ENCODE measurements at places on chromosomes 6 and 20.

GRCh38 chr20:54083459-54083858 lies 13.1 kb upstream of the BCAS1 start:
- no peak for DNase-seq

- no peak for DNase-seq
Measured at GRCh38 chr6:84449220-84449619, 221.8 kb upstream of the CEP162 start.

- DNase-seq: no peak
Measured at GRCh38 chr6:98871057-98871456, 36.7 kb downstream of the POU3F2 start.

DNA sequence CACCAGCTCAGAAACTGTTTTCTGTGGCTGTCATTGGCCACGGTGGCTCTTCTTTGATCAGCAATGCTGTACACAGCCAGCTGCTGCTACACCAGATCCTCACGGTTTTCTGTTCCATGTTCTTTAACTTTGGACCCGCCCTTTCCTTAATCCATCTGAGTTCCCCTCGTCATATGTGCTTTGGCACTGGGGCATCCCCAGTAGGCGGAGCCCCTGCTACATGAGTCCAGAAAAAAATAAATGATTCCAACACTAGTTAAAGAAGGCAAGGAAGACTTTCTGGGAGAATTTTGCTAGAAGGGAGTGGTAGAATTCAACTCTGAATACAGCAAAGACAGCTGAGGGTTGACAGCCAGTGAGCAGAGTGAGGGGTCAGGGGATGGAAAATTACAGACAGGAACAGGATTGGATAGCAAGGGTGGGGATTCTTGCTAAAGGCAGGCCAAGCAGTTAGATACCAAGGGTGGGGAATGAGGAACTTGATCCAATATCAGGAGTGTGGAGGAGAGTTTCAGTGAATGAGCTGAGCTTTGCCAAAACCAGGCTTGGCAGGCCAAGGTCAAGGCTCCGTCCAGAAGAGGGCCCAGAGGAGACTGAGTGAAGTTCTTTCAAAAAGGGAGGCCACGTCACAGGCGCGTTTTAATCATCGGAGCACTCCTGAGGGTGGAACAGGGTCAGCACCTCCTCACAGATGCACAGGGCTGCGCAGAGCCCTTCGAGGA lies 391.8 kb downstream of the CDH4 start:
- no peak for DNase-seq

GRCh38 chr6:140281236-140281635 lies 906.8 kb upstream of the CITED2 start:
- no peak for DNase-seq

GRCh38 chr20:44496976-44497375 lies 21.3 kb downstream of the TTPAL start:
- DNase-seq: no peak

- no peak for DNase-seq
Measured at GRCh38 chr20:42894483-42894882, 295.2 kb downstream of the PTPRT start.

- DNase-seq: no peak
Measured at GRCh38 chr6:81890846-81891245, 138.4 kb upstream of the TENT5A start.

DNA sequence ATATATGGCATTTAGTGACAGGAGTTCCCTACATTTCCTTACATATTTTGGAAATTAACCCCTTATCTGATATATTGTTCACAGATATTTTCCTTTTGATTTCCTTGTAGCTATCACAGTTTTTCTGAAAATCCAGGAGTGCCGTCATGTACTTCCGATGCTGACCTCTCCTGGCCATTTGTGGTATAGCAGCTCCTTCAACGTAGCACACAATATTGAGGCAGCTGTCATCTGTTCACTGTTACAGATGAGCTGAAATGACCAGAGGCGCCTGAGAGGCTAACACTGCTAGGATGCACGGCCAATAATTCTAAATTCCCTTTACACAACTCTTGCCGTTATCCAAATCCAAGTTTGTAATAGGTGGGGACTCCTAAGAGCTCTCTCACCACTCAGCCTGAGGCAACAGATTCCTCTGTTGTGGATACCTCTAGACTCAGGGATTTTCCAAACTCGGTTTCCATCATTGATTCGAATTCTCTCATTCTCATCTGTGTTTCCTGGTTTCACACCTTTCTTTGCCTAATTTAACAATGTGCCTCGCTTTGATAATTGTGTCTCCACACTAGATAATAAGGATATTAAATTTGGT lies 53.0 kb downstream of the MMUT start:
- DNase-seq: no peak

DNA sequence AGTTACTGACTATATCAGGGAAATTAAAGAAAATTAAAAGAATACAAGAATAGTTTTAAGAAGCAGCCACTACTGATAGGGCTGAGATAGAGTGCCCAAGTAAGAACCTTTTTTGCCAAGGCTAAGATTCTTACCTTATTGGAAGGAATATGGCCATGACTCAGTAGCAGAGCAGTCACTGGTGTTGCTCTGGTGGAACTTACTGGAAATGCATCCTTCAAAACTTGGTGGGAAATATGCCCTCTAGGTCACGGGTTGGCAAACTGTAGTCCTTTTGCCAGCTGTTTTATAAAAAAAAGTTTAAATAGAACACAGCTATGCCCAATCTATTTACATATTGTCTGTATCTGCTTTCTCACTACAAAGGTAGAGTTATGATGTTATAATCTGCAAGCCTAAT lies 6.0 kb downstream of the HSF2 start:
- DNase-seq: no peak

GRCh38 chr20:57605878-57606277 lies 14.3 kb downstream of the ZBP1 start:
- DNase-seq: no peak

DNA sequence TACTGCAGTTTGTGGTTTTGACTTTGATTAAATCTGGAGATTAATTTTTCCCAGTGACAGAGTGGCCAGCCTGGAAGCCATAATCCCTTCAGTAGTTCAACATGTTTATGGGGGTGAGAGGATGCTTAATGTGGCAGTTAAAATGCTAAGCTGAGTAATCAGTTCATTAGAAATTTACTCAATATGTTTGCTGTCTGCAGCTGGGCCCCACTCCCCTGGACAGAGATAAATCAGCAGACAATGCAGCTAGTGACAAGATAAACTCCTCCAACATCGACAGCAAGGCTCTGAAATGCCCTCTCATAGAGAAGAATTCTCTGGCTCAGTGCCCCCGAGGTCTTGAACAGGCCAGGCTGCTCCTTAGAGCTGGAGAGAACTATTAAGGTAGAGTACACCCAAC lies 101.9 kb downstream of the LRFN2 start:
- no peak for DNase-seq

DNA sequence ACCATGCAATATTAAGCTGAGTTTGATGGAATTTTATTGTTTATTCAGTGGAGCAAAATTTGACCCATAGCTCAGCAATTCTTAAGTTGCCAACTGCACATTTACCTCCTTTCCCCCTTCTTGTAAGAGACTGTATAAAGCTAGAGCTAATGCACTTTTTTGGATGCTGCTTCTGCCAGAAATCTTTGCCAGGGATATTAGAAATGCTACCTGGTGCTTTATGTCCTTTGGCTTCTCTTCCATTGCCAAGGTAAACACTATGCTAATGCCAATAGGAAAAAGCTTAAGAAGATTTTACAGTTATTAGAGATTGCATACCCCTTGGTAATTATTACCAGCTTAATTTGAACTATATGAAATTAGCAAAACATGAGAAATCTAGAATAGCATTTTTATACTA lies 79.0 kb upstream of the OGFRL1 start:
- no peak for DNase-seq

GRCh38 chr20:1119128-1119505 lies 715 bp downstream of the PSMF1 start:
- no peak for DNase-seq

GRCh38 chr6:110485491-110485890 lies 9.1 kb upstream of the SLC22A16 start:
- DNase-seq: no peak

- no peak for DNase-seq
Measured at GRCh38 chr6:88244721-88245120, 78.6 kb upstream of the CNR1 start.

DNA sequence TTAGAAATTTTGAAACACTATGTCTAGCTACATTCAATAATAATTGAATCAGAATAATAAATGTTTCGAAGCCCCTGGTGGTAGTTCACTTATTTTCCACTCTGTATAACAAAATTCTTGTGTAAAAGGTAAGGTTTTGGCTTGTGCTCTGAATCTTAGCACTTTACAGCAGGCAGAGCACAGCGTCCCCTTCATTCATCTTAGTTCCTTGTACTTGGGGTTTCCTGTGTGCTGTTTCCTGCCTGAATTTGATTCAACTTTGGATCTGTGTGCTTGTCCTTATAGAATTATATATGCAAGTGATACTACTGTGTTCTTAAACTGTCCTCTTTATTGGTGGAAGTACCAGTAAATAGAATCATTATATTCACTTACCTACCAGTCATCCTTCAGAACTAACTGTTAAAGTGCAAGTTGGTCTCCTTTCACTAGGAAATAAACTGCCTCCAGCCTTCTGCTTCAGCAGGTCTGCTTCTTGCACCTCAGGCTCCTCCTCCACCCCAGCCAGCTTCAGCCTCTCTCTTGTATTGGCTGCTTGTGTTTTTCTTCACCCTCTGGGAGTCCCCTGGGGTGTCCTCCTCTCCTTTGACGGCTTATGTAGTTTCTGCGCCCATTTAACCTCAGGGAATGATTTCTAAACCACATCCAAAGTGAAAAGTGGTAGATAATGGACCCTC lies 28.8 kb upstream of the TULP4 start:
- DNase-seq: no peak

- DNase-seq: no peak
Measured at GRCh38 chr6:3026791-3027626, 27.3 kb downstream of the NQO2 start.

GRCh38 chr20:60257671-60258070 lies 299.4 kb downstream of the CDH26 start:
- DNase-seq: no peak

GRCh38 chr6:3754776-3755175 lies 3.3 kb upstream of the PXDC1 start:
- DNase-seq: no peak

DNA sequence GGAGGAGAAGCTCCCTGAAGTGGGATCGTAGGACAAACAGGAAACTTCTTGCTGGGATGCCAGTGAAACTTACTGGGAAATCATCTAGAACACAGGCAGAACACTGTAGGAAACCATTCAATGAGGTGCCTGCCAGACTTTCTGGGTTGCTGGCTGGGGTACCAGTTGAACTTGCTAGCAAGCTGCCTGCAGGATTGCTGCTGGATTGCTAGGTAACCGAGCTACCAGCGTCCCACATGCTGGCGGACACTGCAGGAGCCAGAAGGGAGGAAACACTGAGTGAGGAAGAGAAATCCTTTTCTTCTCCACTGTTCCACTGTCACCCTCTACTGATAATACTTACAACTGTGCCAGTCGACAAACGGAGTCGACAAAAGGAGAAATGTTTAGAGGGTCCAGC lies 91.3 kb upstream of the SLC35B3 start:
- DNase-seq: no peak

DNA sequence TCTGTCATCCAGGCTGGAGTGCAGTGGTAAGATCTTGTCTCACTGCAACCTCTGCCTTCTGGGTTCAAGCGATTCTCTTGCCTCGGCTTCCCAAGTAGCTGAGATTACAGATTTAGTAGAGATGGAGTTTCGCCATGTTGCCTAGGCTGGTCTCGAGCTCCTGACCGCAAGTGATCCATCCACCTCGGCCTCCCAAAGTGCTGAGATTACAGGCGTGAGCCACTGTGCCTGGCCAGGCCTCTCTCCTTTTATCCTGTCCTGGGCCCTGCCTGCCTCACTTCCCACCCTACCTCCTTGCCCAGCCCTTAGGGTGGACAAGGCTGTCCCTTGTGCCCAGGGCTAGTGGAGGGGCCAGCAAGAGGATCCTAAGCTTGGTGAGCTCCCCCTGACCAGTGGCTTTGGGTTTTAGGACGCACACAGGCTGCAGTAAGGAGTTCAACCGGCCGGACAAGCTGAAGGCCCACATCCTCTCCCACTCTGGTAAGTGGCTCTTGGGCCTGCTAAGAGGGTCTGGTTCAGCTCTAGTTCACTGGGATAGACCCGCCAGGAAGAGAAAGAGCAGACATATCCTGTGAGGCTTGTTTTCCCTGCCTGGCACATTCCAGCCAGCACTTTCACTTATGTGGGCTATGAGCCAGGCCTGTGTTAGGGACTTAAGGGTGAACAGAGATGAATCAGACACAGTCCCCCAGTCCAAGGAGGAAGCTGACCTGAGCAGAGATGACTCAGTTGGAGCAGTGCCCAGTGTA lies 21.9 kb upstream of the CHMP4B start:
- DNase-seq: no peak

GRCh38 chr6:156839129-156839528 lies 62.0 kb downstream of the ARID1B start:
- DNase-seq: no peak

- DNase-seq: no peak
Measured at GRCh38 chr6:25608558-25609174, 43.3 kb upstream of the SCGN start.

DNA sequence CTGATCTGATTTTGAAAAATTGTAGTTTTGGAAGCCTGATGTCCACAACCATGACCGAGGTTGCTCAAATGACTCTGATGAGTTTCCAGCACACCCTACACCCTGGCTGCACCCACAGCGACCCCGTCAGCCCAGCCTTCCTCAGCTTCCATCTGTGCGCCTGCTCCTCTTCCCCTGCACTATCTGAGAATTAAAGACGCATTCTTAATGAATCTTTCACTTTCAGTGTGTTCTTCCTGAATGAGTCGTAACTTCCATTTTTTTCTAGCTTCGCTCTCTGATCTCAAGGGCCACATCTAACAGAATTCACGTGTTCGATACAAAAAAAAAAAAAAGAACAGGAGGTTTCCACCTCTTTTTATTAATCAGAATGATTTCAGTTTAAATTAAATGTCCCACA lies 21.3 kb upstream of the RREB1 start:
- no peak for DNase-seq

DNA sequence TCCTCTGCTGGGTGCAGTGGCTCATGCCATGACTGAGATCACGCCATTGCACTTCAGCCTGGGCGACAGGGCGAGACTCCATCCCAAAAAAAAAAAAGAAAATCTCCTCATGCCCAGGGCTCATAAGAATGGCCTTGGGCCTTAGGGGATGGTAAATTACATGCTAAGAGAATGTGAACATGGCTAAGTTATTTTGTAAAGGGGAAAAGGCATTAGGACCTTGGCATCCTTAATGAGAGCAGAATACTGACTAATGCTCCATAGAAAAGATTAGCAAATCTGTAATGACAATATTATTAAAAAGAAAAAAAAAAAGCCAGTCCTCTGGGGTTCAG lies 12.6 kb upstream of the SHLD1 start:
- DNase-seq: no peak

GRCh38 chr6:105897131-105897530 lies 189.0 kb upstream of the PRDM1 start:
- DNase-seq: no peak

DNA sequence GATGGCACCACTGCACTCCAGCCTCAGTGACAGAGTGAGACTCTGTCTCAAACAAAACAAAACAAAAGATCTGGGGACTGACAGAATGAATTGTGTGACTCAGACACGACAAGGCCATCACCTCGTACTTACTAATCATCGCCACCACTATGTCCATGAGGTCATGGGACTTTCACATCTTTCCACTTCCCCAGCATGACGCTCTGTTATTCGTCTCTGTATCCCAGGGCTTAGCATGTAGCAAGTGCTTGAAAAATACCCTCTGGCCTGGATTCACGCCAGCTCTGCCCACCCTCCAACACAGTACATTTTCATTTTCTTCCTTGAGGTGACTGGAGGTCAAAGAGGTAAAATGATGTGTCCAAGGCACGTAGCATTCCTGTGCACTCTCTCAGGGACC lies 27.8 kb downstream of the FGD2 start:
- no peak for DNase-seq

GRCh38 chr6:224350-224749 lies 67.9 kb upstream of the DUSP22 start:
- no peak for DNase-seq

All from amygdala (tissue), 56 donors.